ENCODE measurements at places on chromosomes 1 and 21.

DNA sequence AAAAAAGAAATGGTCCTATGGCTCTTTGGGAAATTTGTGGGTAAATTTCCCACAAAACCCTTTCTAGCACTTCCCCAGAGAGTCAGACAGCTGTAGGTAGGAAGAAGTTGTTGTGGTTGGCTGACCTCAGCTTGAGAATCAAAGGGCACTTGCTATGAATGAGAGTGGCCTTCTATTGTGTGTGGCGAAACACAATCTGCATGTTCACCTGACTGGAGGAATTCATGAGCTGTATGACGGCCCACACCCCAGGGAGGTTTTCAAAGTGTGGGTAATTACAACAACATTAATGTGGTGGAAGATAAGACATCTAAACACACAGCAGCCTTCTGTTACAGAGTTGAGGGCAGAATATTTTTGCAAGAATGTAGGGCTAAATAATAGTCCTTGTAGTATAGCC lies 38.8 kb downstream of the NGF start:
- H3K27ac ChIP-seq = peak overlapping the region; percentile 45
- peaks cover 3% of the 10 kb centered on the region for H3K36me3 ChIP-seq
- no peak for DNase-seq
- no peaks in the 10 kb centered on the region for H3K27me3 ChIP-seq
- H3K4me3 ChIP-seq = no peak overlapping the region

GRCh38 chr1:150194381-150195031 lies 41.4 kb downstream of the ANP32E start:
- no peaks in the 10 kb centered on the region for H3K36me3 ChIP-seq
- H3K27ac ChIP-seq = peak overlapping the region; percentile 77
- H3K27me3 ChIP-seq = no peaks in the 10 kb centered on the region
- peaks cover 35% of the 10 kb centered on the region for H3K4me1 ChIP-seq
- peak; percentile 78 for DNase-seq

- H3K27me3 ChIP-seq = peaks cover 30% of the 10 kb centered on the region
- peaks cover 60% of the 10 kb centered on the region for H3K4me1 ChIP-seq
- H3K27ac ChIP-seq = no peak overlapping the region
Observed at GRCh38 chr1:154866257-154867063, 3.6 kb downstream of the KCNN3 start.

GRCh38 chr1:8397511-8397910 lies 79.6 kb downstream of the SLC45A1 start:
- no peak for DNase-seq
- no peaks in the 10 kb centered on the region for H3K27me3 ChIP-seq
- peak overlapping the region; percentile 84 for H3K27ac ChIP-seq
- H3K4me1 ChIP-seq = peaks cover 47% of the 10 kb centered on the region

DNA sequence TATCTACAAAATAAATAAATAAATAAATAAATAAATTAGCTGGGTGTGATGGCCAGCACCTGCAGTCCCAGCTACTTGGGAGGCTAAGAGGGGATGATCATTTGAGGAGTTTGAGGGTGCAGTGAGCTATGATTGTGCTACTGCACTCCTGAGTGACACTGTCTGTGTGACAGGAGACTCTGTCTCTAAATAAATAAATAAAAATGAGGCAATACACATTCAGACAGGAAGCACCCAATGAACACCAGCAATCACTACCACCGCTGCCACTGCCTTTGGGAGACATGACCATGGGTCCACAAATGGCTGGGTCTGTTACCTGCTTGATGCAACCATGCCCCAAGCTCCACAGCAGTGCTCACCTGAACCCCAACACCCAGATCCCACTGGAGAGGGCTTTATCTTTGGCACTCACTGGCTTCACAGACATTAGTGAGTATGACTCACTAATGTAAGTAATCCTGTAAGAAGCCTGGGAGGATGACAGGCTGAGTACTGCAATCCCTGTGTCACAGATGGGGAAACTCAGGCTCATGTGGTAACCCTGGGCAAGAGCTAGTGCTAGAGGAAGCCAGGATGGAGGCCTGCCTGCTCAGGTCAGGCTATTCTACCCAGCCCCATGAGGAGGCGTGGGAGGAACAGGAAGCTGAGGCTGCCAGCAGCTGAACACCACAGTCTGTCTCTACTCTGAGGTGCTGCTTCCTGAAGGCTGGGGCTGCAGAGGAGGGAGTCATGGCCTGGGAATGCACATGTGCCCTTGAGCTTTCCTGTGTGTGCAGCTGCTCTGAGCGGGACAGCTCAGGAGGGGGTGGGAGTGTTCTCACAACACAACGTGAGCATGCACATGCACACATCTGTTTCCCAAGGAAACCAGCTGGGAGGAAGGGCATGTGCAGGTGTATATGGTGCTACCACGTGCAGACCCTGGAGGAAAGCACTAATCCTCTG lies 43.0 kb downstream of the SLC9A1 start:
- H3K36me3 ChIP-seq = peaks cover 4% of the 10 kb centered on the region
- peaks cover 14% of the 10 kb centered on the region for H3K4me1 ChIP-seq
- no peak overlapping the region for H3K4me3 ChIP-seq
- no peaks in the 10 kb centered on the region for H3K27me3 ChIP-seq
- H3K27ac ChIP-seq = peak overlapping the region; percentile 33

GRCh38 chr1:246367041-246367440 lies 140.0 kb downstream of the SMYD3 start:
- H3K4me1 ChIP-seq = no peaks in the 10 kb centered on the region
- no peaks in the 10 kb centered on the region for H3K36me3 ChIP-seq
- H3K27me3 ChIP-seq = no peaks in the 10 kb centered on the region
- no peak for DNase-seq
- H3K27ac ChIP-seq = no peak overlapping the region

GRCh38 chr1:42964044-42964812 lies 5.6 kb upstream of the SLC2A1 start:
- H3K4me1 ChIP-seq = peaks cover 61% of the 10 kb centered on the region
- no peak for DNase-seq
- no peaks in the 10 kb centered on the region for H3K36me3 ChIP-seq
- H3K27ac ChIP-seq = peak overlapping the region; percentile 62
- no peak overlapping the region for H3K4me3 ChIP-seq

GRCh38 chr1:113930499-113931161 lies 1.5 kb downstream of the HIPK1 start:
- DNase-seq = peak; percentile 73
- peaks cover 25% of the 10 kb centered on the region for H3K4me1 ChIP-seq
- peak overlapping the region; percentile 92 for H3K4me3 ChIP-seq

DNA sequence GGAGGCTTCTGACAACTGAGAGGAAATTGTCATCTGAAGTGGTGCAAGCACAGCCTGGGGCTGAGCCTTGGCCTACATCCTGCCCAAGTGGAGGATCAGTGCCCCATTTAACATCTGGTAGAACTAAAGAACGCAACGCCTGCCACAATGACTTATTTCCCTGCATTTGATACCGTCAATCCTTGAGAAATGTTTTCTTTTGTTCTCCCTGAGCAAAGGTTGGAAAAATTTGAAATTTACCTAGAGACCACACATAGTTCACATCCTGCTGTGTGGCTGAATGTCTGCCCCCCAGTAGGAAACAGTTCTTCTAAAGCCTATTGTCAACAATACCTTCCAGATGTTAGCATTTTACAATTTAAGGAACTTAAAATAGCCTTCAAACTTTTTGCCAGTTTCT lies 5.6 kb upstream of the RGS4 start:
- H3K27ac ChIP-seq = no peak overlapping the region
- no peak for DNase-seq
- peaks cover 15% of the 10 kb centered on the region for H3K4me1 ChIP-seq

DNA sequence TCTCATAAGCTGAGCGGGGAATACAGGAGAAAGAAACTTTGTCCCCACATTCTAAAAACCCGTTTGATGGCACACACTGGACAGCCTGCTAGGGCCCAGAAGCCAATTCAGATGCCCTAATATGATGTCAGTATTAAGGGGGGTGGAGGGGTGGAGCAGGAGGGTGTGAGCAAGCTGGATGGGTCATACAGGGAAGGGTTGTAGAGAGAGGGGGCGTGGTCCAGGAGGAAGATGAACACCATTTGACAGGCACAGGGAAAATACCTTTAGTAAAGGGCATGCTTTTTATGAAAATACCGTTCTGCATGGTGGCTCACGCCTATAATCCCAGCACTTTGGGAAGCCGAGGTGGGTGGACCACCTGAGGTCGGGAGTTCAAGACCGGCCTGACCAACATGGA lies 6.0 kb downstream of the TARS2 start:
- no peak overlapping the region for H3K27ac ChIP-seq
- no peaks in the 10 kb centered on the region for H3K27me3 ChIP-seq
- H3K4me1 ChIP-seq = peaks cover 2% of the 10 kb centered on the region
- H3K36me3 ChIP-seq = peaks cover 54% of the 10 kb centered on the region

DNA sequence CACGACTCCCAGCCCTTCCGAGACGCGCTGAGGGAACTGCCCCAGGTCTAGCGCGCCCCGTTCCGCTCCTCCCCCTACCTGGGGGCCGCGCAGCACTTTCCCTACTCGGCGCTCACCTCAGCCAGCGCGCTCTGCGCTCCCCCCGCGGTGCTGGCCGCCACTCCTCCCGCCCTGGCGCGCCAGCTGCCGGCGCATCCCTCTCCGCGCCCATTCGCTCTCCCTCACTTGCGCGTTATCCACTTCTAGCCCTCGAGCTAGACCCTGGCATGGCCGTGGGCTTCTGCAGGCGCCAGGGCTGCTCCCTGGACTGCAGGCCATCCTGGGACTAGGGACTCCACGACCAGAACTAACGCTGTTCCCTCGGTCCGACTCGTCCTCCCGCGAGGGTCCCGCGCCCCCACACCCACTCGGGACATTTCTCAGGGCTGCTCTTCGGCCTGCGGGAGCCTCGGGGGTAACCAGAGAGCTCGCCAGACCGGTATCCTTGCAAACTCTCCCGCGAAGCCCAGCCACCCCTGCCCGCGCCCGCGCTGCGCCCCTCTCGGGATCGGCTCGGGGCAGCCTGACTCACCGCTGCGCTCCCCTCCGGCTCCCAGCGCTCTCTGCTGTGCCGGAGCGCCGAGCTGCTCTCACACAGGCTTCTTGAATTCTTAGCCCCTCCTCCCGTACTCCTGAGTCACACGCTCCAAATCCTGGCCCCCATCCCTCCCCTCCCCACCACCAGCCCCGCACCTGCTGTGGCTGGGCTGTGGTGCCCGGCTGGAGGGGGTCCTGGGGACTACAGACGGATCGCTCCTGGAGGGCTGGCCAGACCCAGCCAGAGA lies at the start of gene NGF:
NGF (minus strand) TSS at position 617 of the 824 bp plus-strand sequence. CDS start 51,454 bp downstream, outside the sequence.
- peaks cover 24% of the 10 kb centered on the region for H3K4me1 ChIP-seq
- peak; percentile 75 for DNase-seq
- no peaks in the 10 kb centered on the region for H3K27me3 ChIP-seq

DNA sequence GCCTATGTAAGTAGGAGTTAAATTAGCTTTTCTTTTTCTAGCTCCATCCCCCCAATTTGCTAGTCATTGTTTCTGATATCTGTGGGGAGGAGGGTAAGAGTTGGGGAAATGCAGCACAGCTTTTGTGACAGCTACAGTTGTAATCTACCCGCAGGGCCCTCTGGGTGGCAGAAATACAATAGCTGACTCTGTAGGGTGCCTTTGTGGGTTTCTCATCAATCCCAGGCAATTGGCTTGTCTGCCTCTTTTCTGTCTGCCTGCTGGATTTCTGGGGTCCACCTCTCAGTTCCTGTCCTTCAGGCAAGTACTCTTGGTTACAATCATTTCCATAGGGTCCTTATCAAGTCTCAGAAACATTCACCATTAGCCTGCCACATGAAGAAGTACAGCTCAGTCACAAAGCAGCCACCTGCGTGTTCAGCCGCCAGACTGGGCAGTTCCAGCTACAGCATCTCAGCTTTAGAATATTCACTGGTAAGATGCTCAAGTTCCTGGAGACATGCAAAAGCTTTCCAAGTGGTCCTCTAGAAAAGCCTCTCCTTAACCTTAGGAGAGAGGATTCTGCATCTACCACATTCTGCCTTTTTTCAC lies 19.2 kb upstream of the SLC44A5 start:
- DNase-seq = no peak
- H3K27ac ChIP-seq = no peak overlapping the region
- no peaks in the 10 kb centered on the region for H3K36me3 ChIP-seq
- peaks cover 6% of the 10 kb centered on the region for H3K27me3 ChIP-seq
- H3K4me1 ChIP-seq = no peaks in the 10 kb centered on the region

DNA sequence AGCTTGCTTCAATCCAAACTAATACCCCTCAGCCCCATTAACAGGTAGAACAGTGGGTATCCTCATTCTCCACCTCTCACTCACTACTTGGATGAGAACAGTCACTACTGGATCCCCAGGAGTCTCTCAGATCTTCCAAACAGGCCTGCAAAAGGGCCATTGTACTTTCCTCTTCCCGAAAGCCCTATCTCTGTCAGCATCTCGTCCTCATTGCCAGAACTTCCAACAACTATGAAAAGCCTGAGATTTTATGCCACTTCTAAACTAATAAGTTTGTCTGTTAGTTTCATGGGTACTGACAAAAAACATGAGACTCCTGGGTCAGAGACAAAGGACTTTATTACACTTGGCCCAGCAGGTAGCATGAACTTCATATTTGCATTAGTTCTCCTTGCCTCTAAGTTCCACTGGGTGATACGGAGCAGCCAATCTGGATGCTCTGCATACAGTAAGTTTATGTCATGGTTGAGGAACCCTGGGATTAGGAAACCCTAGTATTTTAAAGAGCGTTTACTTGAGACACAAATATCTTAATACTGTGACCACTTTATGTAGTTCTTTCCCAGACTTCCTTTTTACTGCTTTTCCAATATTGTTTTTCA lies 38.1 kb downstream of the VANGL2 start:
- DNase-seq = no peak
- no peak overlapping the region for H3K27ac ChIP-seq
- no peaks in the 10 kb centered on the region for H3K27me3 ChIP-seq
- peaks cover 16% of the 10 kb centered on the region for H3K4me1 ChIP-seq
- H3K36me3 ChIP-seq = no peaks in the 10 kb centered on the region
- no peak overlapping the region for H3K4me3 ChIP-seq
